ENCODE measurements at places on chromosomes 3 and 15. TPM values are rescaled to one million over a fixed set of nuclear protein-coding genes. Genes with fewer than 3 reads are reported as not detected.

Gene THAP10
- total RNA-seq: 13.7 TPM

Gene SLC7A14
- total RNA-seq: not detected

Gene ISG20
- total RNA-seq: 75.6 TPM

Gene MUSTN1
- total RNA-seq: 0.66 TPM

Gene KLHL6
- not detected for total RNA-seq

Gene TMEM158
- total RNA-seq: 2.5 TPM

Gene ROBO2
- not detected for total RNA-seq

DNA sequence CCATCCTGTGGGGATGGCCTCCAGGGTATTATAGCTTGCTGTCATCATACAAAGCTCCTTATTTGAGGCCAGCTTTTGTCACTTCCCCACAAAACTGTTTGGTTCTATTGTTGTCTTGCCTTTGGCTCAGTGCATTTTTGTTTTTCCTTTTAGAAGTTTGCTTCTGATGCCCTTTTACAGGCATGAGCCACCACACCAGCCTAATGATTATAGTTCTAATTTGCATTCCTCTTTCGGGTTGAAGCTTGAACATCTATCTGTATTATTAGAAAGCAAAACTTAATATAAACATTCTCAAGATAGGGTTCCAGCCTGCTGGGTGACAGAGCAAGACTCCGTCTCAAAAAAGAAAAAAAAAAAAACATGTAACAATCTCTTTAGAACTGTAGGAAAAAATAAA, 39.8 kb downstream of the SMARCC1 start:
- H3K4me1 ChIP-seq: no peaks in the 10 kb centered on the region
- no peaks in the 10 kb centered on the region for H3K27me3 ChIP-seq
- no peak overlapping the region for H3K27ac ChIP-seq
- H3K36me3 ChIP-seq: peaks cover 35% of the 10 kb centered on the region
- no peak for DNase-seq

DNA sequence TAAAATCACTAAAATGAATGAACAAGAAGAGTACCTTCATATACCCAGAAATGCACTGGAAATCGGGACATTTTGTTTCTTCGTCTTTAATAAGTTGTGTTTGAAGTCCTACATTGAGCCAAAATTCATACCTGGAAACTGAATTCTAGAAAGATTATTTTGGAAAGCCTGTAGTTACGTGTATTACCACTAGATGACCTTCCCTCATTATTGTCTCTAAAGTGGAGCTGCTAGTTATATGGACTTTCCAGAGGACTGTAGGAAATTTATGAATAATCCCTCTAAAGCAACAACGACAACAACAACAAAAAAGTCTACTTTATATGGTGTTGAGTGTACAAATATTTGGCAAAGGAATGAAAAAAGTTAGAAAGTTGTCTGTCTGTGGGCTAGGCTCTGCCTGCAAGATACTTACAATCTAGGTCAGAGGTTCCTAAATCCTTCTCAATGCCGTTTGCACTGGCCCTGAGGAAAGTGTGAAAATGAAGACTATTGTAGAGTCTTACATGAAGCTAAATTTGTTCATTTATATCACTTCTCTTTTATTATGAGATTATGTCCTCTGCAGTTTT, 234.8 kb upstream of the NR2E3 start:
- H3K27ac ChIP-seq: no peak overlapping the region

GRCh38 chr15:29676961-29677402, 145.3 kb downstream of the TJP1 start:
- H3K4me3 ChIP-seq: no peak overlapping the region
- H3K4me1 ChIP-seq: no peaks in the 10 kb centered on the region
- peaks cover 5% of the 10 kb centered on the region for H3K36me3 ChIP-seq
- no peaks in the 10 kb centered on the region for H3K27me3 ChIP-seq

DNA sequence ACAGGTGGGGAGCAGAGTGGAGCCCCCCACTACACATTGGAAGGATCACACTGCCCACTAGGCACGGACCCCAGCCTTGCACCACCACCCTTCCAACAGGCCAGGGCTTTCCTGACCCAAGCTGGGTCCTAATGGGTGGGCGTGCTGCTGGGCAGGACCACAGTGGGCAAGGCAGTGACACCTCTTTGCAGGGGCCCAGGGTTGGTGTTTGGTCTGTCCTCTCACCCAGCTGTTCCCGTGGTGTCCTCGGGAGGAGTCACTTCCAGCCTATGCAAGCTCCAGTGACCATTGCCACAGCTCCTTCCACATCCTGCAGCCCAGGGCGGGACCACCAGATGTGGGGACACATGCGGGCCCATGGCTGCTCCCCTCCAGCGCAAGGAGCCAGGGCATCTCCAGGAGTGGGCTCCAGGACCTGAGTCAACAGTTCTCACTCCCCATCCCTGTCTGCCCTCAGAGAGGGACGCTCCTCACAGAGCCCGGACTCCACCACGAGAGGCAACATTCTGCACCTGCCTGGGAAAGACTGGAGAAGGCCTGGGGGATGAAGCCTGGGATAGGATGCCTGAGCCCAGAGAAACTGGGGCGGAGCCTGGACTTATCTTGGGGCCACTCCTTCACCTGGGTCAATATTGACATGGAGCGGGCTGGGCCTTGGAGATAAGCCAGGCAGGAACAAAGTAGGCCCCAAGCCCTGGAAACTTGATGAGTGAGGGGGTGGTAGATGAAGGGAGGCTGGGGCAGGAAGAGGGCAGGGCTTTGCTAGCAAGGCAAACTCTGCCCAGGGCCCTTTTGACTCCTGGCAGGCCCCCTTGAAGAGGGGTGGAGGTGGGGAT, 3.9 kb upstream of the VILL start:
- H3K27me3 ChIP-seq: no peaks in the 10 kb centered on the region
- H3K27ac ChIP-seq: no peak overlapping the region
- peaks cover 34% of the 10 kb centered on the region for H3K36me3 ChIP-seq
- no peak overlapping the region for H3K4me3 ChIP-seq
- peaks cover 53% of the 10 kb centered on the region for H3K4me1 ChIP-seq

GRCh38 chr3:100561459-100562158, 47.8 kb upstream of the ADGRG7 start:
- H3K4me1 ChIP-seq: no peaks in the 10 kb centered on the region
- H3K4me3 ChIP-seq: no peak overlapping the region
- no peaks in the 10 kb centered on the region for H3K27me3 ChIP-seq
- no peaks in the 10 kb centered on the region for H3K36me3 ChIP-seq
- H3K27ac ChIP-seq: no peak overlapping the region

GRCh38 chr3:143795874-143796273, 52.4 kb downstream of the SLC9A9 start:
- H3K4me3 ChIP-seq: no peak overlapping the region
- peak; percentile 24 for DNase-seq
- H3K4me1 ChIP-seq: peaks cover 18% of the 10 kb centered on the region
- no peaks in the 10 kb centered on the region for H3K36me3 ChIP-seq
- no peak overlapping the region for H3K27ac ChIP-seq

- H3K4me1 ChIP-seq: no peaks in the 10 kb centered on the region
- DNase-seq: no peak
- no peak overlapping the region for H3K4me3 ChIP-seq
- no peaks in the 10 kb centered on the region for H3K27me3 ChIP-seq
- no peaks in the 10 kb centered on the region for H3K36me3 ChIP-seq
Measured at GRCh38 chr3:4768021-4768420, 211.2 kb upstream of the BHLHE40 start.

DNA sequence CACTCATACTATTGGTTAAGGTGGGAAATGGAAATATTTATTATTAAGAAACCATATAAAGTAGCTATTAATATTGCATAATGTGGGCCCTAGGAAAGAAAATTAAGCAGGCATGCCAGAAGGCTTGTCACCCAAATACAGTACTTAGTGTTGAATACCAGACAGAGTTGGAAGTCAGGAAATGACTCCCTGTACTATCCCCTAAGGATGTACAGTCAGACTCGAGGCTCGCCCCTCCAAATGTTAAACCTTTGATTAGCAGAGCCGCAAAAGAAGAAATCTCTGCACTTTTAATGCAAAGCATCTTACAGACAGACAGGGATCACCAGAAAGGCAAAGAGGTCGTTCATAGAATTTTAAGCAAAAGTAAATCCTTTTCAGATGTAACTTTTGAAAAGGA, 11.3 kb upstream of the RBSN start:
- no peak for DNase-seq
- no peak overlapping the region for H3K4me3 ChIP-seq
- peaks cover 5% of the 10 kb centered on the region for H3K36me3 ChIP-seq
- H3K27ac ChIP-seq: no peak overlapping the region

DNA sequence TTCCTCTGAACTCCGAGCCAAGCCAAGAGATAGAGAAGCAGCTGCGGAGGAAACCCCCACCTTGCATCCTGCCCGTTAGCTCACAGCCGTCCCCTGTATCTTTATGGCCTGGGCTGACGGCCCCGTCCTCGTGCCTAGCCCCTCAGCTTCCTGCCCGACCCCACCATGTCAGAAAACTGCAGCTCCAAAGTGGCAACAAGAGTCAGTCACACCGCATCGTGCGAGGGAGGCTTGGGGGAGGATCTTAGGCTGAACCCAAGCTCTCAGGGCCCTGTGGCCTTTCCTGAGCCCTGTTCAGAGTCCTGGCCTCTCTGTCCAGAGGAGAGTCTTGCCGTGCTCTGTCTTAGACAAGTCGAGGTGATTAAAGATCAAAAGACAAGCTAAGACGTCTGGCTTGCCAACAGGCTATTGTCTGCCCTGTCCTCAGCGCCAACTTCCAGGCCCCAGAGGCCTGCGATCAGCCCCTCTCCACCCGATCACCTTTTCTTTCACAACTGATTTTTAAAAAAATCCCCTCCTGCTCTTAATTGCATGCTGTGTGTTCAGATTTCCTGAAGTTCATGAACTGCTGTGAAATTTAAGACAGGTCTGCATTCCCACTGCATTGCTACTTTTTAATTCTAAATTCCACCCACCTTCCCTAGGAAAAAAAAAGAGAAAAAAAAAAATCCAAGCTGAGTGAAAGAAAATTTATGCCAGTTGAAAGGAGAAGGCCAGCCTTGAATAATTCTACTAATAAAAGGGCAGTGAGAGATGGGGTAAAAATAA, 89.7 kb upstream of the WNT5A start:
- DNase-seq: no peak
- H3K27me3 ChIP-seq: no peaks in the 10 kb centered on the region
- H3K36me3 ChIP-seq: no peaks in the 10 kb centered on the region
- H3K4me1 ChIP-seq: no peaks in the 10 kb centered on the region
- H3K4me3 ChIP-seq: no peak overlapping the region

DNA sequence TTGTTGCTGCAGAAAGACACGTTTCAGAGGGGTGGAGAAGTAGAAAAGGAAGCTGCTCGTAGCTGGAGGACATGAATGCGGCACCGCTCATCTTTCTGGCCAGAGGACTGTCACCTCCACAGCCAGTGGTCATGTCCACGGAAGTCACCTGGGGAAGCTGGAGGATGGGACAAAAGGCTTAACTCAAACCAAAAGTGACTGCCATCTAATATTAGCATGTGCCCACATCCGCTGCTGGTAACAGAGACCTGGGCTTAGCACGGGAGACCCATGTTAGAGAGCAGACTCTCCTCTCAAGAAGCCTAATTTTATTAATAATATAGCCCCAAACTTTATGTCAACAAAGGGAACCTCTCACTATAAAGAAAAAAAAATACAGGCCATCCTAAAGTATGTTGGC, 5.9 kb downstream of the MEX3B start:
- DNase-seq: no peak
- no peak overlapping the region for H3K27ac ChIP-seq
- peaks cover 24% of the 10 kb centered on the region for H3K27me3 ChIP-seq
- peaks cover 5% of the 10 kb centered on the region for H3K36me3 ChIP-seq

GRCh38 chr3:123123716-123124616, 57.1 kb downstream of the PDIA5 start:
- H3K4me1 ChIP-seq: no peaks in the 10 kb centered on the region
- no peak overlapping the region for H3K27ac ChIP-seq
- no peak for DNase-seq
- peaks cover 6% of the 10 kb centered on the region for H3K36me3 ChIP-seq

DNA sequence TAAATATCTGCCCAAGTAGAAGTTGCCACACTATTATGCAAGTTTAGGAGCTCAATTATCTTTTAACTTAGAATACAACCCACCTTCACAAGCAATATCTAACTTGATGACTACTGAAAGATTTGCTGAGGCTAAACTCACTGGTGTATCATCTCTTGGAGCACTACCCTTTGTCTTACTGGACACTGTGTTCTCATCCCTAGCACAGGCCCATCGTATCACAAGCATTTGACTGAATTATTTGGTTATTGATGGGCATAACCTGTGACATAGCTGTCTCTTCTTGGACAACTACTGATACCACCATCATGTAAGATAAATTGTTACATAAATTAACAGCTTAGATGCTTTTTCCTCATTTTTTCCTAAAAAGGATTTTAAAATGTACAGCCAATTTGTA, 216.2 kb upstream of the THBS1 start:
- H3K4me1 ChIP-seq: peaks cover 27% of the 10 kb centered on the region
- H3K36me3 ChIP-seq: no peaks in the 10 kb centered on the region

DNA sequence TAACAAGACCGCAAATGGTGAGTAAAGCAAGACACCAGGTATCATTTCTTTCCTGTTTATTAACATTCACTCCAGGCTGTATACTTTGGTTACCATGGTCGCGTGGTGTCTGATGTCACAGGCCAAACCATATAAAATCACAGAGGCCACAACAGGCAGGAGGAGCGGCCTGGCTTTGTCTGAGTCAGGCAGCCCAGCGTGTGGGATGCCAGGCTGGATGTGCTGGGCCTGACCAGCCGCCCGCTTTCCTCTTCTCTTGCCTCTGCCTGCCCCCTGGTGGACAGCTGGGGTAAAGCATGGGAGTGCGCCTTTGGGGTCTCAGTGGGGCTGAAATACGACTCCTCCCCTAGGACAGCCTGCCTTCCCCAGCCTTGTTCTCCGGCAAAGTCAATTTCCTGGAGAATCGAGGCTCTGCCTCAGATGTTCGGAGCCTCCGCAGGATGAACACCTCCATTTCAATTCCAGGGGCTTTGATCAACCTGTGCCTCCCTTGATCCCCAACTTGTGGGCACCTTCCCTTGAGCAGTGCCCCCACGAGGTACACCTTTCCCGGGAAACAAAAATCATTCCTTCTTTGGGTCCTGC, 78.2 kb downstream of the CCNL1 start:
- peak; percentile 99 for DNase-seq
- H3K4me3 ChIP-seq: no peak overlapping the region
- H3K27ac ChIP-seq: peak overlapping the region; percentile 94
- peaks cover 46% of the 10 kb centered on the region for H3K4me1 ChIP-seq

- no peak for DNase-seq
- no peaks in the 10 kb centered on the region for H3K4me1 ChIP-seq
- H3K27me3 ChIP-seq: peaks cover 52% of the 10 kb centered on the region
Measured at GRCh38 chr3:30864836-30865235, 29.6 kb downstream of the GADL1 start.
